NCI-H2107 (cell line): ENCODE measurements at places on chromosomes 6 and 20.

GRCh38 chr20:33927724-33928123 lies 66.0 kb upstream of the RALY start:
- no peak for DNase-seq

DNA sequence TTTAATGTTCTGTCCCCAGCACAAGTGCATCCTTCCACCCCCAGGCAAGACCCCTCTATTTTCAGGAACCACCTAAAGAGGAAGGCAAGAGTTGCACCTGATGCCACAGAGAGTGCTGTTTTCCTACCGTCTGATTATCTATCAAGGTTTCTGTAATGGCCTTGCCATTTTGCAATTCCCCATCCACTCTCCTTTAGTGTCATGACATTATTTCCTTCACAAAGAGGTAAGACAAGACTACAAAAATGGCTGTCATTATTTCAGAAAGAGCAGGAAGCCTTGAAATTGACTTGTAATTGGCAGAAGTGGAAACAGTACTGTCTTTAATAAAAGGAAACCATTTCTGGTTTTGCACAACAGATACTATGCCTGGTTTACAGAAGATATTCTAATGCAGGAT lies 426.7 kb downstream of the PTPRT start:
- DNase-seq = no peak

DNA sequence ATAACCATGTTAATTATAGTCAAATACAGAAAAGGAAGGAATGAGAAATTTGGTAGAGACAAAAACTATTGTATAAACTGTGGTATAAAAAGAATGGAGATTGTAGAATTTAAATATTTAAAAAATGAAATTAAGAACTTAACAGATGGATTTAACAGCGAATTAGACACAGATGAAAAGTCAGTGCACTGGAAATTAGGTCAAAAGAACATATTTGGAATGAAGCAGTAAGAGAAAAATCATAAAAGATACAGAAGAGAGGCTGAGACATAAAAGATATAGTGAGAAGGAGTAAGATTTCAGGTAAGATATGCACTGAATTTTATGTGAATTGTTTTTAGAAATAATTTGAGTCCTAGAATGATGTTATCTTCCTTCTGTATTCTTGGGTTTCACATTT lies 14.0 kb downstream of the TSPYL4 start:
- no peak for DNase-seq

DNA sequence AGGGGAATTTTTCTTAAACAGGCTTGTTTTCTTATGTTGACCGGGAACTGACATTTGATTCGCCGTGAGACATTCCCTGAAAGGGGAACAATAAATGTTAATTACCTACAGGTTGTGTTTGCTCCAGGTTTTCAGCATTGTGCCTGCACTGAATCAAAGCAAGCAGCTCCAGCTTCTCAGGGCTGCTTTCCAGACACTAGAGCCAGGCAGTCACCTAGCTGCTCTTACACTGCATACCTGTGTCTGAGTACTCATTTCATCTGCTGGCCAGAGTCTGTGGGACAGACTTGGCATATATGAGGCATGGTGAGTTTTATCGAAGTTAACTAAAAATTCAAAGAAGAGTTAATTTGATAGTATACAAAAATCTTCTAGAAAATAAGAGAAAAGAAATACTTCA lies 951.8 kb upstream of the MAP3K7 start:
- no peak for DNase-seq

DNA sequence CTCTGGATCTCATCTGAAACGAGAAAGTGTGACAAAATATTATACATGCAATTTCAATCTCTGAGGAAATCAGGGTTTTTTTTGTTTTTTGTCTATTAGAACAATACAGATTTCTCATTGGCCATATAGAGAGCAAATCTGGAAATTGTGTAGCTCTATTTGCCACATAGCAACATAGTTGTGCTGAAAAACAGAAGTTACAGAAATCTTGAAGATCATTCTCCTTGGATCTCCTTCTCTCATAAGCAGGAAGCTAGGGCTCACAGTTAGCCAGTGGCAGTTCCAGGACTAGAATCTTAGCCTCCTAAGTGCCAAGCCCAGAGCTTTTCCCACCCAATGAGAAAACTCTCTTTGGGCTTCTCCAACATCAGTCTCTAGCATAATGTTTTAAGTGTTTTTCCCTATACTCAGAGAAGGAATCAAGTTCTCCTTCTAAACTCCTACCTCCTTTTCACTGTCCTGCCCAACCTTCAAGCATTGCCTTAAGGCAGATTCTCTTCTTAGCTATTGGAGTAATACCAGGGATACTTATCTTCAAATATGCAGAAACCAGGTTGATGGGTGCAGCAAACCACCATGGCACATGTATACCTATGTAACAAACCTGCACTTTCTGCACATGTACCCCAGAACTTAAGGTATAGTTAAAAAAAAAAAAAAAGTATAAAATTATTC lies 211.6 kb downstream of the ALDH8A1 start:
- no peak for DNase-seq

DNA sequence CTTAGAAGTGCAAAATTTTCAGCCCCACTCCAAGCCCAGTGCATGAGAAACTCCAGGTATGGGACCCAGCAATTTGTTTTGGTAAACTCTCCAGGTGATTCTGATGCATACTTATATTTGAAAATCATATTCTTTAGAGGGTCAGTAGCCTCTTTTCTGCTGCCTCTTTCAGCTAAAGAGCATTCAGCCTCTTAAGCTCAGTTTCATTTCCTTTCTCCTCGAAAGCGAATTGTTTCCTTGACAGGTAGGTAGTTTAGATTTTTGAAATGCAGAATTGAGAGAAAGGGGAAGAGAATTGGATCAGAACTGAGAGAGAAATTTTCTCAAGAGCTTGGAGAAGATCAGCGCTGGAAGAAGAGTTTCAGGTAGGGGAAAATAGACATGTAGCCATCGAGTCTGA lies 995.8 kb upstream of the FLRT3 start:
- DNase-seq = no peak

- no peak for DNase-seq
These were observed 5.5 kb upstream of the FLRT3 start for GRCh38 chr20:14342918-14343317.

- no peak for DNase-seq
These were observed 57.1 kb downstream of the UST start for GRCh38 chr6:148803979-148804378.

DNA sequence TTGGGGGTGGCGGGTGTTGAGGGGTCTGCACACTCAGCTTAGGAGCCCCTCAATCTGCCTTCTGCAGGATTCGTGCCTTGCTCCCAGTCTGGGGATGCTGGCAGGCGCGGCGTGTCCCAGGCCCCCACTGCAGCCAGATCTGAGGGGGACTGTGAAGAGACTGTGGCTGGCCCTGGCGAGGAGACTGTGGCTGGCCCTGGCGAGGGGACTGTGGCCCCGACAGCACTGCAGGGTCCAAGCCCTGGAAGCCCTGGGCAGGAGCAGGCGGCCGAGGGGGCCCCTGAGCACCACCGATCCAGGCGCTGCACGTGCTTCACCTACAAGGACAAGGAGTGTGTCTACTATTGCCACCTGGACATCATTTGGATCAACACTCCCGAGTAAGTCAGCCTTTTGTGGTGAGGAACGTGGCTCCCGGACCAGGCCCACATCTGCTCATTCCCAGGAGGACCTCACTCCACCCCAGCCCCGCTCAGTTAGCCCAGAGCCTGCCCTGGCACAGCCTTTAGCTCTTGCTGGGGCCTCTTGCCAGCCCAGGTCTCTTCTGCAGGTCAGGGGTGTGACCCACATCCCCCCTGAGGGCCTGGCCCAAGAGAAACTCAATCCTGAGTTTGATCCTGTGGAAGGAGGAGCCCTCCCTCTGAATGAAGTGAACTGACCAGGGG lies 1.1 kb downstream of the EDN3 start:
- no peak for DNase-seq

- DNase-seq = no peak
These were observed 95.1 kb upstream of the MPC1 start for GRCh38 chr6:166477647-166478365.

DNA sequence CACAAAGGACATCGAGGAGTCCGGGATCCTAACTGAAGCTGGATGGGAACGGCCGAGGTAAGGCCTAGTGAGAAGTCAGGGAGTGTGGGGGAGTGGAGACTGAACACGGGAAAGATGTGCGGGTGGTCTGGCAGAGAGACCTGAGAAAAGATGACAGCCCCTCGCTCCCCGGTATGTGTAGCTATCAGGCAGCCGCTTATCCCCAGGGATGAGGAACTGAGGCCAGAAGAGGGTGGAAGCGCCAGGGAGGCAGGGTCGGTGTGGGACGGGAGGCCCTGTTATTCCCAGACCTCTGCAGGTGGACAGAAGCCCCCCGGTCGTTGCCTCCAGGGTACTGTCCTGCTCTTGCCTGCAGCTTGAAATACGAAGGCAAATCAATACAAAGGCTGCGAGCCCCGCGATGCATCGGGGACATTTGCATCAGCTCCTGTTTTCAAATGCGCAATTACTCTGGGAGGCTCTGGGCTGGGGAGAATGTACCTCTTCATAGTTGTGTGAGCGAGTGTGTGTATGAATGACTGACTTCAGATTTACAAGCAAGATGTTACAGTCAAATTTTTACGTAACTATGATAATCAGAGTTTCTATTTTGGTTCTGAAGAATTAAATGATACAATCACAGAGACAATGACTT lies 221.3 kb downstream of the QKI start:
- DNase-seq = no peak

DNA sequence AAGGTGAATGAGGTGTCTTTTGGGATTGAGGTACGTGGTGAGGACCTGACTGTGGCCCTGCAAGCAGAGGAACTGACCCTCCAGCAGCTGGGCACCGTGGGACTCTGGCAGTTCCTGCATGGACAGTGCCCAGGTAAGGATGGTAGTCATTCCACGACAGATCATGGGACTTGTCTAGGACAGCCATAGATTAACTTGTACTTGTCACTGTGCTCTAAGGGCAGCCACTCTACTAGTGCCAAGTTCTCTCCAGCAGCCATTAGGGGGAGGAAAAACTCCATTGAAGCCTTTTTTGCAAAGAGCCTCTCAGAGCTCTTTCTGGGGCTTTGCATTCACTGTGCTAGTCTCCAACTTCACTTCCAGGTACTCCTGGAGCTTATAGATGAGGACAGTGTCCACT lies 20.4 kb downstream of the TAF11 start:
- DNase-seq = no peak

DNA sequence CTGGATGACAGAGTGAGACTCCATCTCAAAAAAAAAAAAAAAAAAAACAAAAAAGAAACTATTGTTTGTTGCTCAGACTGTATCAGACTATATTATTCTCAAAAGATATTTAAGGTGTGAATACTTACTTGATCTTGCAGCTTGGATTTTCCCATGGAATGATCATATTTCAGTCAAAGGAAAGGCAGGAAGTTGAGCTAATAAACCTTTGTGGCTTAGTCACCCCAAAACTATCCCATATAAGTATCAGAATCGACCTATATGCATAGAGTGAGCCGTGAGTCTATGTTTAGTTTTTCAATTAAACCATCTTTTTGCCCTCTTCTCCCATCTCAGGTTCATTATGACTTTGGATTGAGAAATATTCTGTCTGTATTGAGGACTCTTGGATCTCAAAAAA lies 152.6 kb downstream of the DNAH8 start:
- no peak for DNase-seq

DNA sequence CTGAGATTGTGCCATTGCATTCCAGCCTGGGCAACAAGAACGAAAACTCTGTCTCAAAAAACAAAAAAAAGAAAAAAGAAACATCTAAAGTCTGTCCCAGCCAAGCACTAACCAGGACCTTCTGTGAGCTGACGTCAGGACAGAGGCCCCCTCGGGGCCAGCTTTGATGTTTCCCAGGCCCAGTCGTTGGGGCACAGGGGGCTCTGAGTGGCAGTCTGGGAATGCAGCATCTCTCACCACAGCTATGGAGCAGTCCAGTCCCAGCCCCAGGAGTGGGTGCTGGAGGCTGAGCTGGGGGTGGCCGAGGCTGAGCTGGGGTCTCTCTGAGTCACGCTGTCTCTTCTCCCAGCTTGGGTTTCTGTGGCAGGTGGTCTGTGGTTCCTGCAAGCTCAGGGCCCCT lies 46.0 kb upstream of the SRF start:
- DNase-seq = no peak

GRCh38 chr6:23418095-23418494 lies 707.9 kb upstream of the NRSN1 start:
- no peak for DNase-seq

- no peak for DNase-seq
These were observed 44.4 kb downstream of the FAXC start for GRCh38 chr6:99305021-99305554.

GRCh38 chr6:36335465-36336207 lies 1.1 kb downstream of the BNIP5 start:
- no peak for DNase-seq

GRCh38 chr6:152160346-152160745 lies 352.9 kb downstream of the ESR1 start:
- DNase-seq = no peak

DNA sequence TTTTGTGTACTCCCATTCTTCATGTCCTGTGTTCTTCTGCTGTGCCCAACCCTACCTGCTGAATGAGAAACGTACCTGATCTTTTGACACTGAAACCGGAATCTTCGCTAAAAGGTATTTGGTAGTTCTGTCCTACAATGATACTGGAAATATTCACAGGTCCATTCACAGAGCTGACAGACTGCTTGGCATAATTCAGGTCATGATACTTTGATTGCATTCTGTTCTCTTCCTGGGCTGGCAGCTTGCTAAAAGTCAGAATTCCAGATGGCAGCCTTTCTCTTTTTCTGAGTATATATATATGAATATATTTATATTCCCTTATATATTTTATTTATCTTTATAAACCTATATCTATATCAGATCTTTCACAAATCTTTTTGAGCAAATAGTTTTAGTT lies 375.1 kb downstream of the PHF3 start:
- no peak for DNase-seq

- DNase-seq = no peak
These were observed 209.8 kb upstream of the FOXA2 start for GRCh38 chr20:22794200-22794599.

DNA sequence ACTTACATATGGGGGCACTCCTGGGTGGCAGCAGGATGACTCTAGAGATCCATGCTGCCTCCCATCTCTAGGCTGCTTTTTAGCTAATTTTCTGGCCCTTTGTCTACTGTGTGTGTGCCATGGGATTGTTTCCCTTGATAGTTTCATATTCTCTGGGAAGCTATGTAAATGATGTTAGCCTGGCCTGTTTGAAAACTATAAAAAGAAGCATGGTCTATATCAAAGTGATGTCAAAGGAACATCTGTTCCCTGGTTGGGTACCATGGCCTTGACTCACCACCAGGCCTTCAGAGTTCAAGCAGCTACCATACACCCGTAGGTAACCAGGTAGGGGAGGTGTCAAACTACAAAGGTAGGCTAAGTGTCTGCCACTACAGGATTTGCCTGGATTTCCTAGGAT lies 310.4 kb downstream of the FRK start:
- DNase-seq = no peak

DNA sequence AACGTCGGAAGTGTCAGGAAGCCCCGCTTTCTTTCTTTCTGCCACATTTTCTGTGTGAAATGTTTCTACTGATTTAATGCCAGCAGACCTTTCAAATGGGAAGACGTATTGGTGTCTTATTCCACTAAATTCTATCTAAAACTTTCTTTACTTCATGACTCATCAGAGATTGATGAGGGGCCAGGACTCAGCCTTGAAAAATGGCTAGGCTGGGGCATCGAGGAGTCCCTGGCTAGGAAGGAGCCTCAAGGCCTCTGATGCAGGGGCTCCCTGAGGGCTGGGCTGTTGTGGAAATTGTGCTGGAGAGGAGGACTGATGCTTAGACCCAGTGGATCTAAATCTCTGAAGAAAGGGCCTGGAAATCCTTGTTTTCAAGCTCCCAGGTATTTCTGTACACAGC lies 192.8 kb upstream of the PDE10A start:
- DNase-seq = no peak

- DNase-seq = no peak
These were observed 8.0 kb downstream of the HLA-DQA1 start for GRCh38 chr6:32645047-32645703.
